ENCODE measurements at places on chromosomes 16 and 17. TPM values are rescaled to one million over a fixed set of nuclear protein-coding genes. Genes with fewer than 3 reads are reported as not detected.
A peak's percentile ranks its signal among the peaks of the same experiment; 100 is the strongest.

- DNase-seq, result no peak
Observed at GRCh38 chr16:50848755-50849514, 107.0 kb downstream of the CYLD start.

The TSNAXIP1 gene
- 7.8 TPM for polyA plus RNA-seq

DNA sequence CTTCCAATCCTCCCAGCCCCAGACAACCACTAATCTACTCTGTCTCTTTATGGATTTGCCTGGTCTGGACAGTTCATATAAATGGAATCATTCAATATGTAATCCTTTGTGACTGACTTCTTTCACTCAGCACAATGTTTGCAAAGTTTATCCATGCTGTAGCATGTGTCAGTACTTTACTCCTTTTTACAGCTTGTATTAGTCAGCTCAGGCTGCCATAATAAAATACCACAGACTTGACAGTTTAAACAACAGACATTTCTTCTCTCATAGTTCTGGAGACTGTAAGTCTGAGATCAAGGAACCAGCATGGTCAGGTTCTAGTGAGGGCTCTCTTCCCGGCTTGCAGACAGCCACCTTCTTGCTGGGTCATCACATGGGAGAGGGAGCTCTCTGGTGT, 41.3 kb downstream of the GPRC5B start:
- no peak for DNase-seq

The TACO1 gene
- polyA plus RNA-seq, result 26.1 TPM

The ATMIN gene
- 54.0 TPM for polyA plus RNA-seq

DNA sequence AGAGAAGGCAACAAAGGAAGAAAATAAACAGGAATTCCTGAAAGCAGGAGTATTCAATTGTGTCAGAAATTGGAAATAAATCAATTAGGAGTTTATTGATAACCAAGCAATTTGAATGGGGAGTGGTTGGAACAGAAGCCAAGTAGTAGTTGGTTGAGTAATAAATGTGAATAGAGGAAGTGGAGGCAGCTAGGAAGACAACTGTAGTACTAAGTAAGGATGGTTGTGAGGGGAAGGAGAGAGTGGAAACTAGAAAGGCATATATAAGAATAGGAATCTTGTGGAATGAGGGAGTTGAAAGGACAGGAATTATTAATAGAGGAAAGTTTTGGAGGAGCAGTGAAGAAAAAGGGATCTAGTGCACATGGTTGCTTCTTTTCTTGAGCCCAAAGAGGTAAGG, 34.4 kb downstream of the NFAT5 start:
- no peak for DNase-seq

- DNase-seq, result no peak
Observed at GRCh38 chr17:66472123-66472522, 169.7 kb downstream of the PRKCA start.

- no peak for DNase-seq
Observed at GRCh38 chr17:76935331-76935730, 67.1 kb downstream of the MGAT5B start.

- no peak for DNase-seq
Observed at GRCh38 chr16:84478172-84478947, 26.1 kb downstream of the MEAK7 start.

- no peak for DNase-seq
Observed at GRCh38 chr17:57834146-57834741, 15.6 kb downstream of the MRPS23 start.

DNA sequence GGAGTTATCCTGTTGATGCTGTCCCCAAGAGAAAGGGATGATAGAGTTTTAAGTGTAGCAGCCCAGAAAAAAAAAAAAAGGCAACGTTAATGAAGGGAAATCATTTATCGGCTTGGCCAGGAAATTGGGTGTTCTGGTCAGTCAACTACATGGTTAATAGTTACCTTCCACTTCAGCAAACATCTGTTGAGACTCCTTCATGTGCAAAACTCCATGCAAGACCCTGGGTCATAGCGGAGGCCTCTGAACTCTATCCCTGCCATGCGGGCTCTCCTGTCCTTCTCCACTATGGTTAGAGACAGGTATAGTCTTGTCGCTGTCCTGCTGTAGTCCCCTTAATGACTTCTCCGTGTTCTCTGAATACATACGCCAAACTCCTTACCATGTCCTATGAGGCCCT, 3.5 kb upstream of the LYRM9 start:
- no peak for DNase-seq

The FXR2 gene
- 54.8 TPM for polyA plus RNA-seq

The KRTAP9-9 gene
- polyA plus RNA-seq, result not detected

- peak; percentile 47 for DNase-seq
Observed at GRCh38 chr17:78717431-78717980, 64.6 kb downstream of the CYTH1 start.

GRCh38 chr16:60553090-60553757, 1483.0 kb downstream of the CDH8 start:
- DNase-seq, result no peak

- DNase-seq, result no peak
Observed at GRCh38 chr16:4081521-4082021, 34.7 kb downstream of the ADCY9 start.

DNA sequence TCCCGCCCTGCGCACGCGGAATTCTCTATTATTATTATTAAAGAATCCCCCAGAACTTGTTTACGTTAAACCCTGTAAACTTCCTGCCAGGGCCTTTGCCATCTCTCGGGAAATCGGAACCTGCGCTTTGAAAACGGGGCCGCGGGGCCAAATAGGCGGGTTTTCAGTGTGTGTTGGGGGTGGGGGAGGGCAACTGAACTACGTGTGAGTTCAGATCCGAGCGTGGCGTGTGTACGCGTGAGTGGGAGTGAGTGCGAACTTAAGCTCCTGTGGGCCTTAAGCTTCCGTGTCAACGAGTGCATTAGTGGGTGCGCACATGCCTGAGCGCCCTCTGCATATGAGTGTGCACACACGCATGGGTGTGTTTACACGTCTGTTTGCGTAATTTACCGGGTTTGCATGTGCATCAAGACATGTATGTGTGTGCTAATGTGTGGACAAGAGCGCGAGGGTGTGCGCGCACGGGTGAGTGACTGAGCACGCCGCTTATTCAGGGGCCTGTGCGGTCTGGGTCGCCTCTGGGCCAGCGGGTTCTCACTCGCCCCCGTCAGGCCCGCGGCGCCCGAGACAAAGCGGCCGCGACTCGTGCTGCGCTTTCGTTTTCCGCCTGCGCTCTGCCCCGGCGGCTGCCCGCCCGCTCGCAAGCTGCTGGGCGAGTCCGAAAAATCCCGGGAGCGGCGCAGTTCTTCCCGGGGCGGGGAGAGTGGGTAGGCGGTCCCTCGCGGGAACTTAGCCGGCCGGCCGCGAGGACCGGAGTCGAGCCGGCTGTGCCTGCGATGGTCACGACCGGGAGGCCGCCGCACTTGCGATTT, 1.2 kb upstream of the FOXF1 start:
- DNase-seq, result no peak

GRCh38 chr17:56793957-56794356, 39.8 kb downstream of the C17orf67 start:
- no peak for DNase-seq

DNA sequence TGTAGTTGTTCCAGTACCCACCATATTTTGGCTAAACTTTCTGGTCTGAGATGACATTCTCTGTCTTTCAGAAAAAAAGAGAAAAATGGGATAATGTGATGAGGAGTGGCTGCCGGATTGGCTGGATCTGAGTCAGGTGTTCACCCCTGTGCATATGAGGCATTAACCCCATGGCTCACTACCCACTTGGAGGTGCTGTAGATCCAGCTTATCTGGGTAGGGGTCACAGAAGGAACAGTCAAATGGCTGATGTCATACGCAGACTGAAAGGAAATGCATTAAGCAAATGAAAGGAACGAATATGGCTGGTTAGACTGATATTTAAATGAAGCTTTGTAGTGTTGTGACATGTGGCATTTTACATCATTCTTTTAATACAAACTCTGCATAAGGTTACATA, 17.3 kb downstream of the MAP2K6 start:
- DNase-seq, result no peak

The LIG3 gene
- polyA plus RNA-seq, result 47.4 TPM

DNA sequence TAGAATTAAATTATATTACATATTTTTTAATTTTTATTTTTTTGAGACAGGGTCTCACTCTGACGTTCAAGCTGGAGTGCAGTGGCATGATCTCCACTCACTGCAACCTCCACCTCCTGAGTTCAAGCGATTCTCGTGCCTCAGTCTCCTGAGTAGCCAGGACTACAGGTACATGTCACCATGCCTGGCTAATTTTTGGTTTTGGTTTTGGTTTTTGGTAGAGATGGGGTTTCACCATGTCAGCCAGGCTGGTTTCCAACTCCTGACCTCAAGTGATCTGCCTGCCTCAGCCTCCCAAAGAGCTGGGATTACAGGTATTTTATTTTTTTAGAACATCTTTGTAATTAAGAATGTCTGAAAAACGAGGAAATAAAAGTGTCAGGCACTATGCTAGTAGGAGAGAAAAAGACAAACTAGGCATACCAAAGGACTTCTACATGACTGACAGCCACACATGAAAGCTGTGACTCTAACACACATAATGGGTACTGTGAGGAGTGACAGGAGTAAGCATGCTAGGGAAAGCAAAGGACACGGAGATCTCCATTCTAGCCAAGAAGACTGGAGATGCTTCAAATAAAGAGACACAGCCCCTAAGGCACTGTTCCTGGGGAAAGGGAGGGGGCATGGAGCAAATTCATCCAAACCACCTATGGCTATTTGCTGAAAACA, 7.3 kb downstream of the GNA13 start:
- no peak for DNase-seq

- DNase-seq, result no peak
Observed at GRCh38 chr16:67594956-67595355, 32.6 kb downstream of the CTCF start.

The C17orf107 gene
- polyA plus RNA-seq, result 0.71 TPM

The HS3ST4 gene
- 0.88 TPM for polyA plus RNA-seq

- DNase-seq, result no peak
Observed at GRCh38 chr17:9218911-9219310, 197.6 kb downstream of the NTN1 start.

GRCh38 chr16:72753881-72754280, 294.0 kb downstream of the ZFHX3 start:
- no peak for DNase-seq

The LLGL2 gene
- polyA plus RNA-seq, result 67.5 TPM

- no peak for DNase-seq
Observed at GRCh38 chr17:78910497-78911284, 7.7 kb upstream of the CEP295NL start.

DNA sequence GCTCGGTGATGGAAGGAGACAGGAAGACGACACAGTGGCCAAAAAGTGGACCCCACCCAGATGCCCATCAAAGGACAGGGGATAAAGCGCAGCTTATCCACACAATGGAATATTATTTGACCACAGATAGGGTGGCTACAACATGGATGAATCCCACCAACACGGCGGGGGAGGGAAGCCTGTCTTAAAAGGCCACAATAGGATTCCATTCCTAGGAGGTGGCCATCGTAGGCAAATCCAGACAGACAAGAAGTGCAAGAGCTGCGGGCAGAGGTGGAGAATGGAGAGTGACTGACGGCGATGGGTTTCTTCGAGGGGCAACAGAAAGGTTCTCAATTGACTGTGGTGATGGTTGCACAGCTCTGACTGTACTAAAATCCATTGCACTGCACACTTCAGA, 16.0 kb downstream of the SLC38A8 start:
- DNase-seq, result no peak

DNA sequence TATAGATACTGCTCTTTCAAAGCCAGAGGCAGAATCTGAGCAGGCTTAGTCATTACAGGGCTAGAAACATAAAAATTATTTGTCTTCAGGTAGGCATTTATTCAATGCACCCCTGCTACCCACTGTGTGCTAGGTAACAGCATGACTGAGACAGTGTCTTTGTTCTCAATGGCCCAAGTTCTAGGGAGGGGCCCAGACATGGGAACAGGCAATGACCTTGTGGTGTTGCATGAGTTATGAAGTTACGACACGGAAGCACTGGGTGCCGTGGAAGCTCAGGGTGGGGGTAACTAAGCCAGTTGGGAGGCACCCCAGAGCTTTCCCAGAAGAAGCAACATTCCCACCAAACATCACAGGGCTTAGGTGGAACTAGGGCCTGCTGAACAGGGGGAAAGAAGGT, 87.0 kb downstream of the CPPED1 start:
- no peak for DNase-seq

- DNase-seq, result no peak
Observed at GRCh38 chr17:31452101-31452500, 60.6 kb downstream of the RAB11FIP4 start.

GRCh38 chr16:9316615-9317014, 225.2 kb downstream of the HAPSTR1 start:
- no peak for DNase-seq

DNA sequence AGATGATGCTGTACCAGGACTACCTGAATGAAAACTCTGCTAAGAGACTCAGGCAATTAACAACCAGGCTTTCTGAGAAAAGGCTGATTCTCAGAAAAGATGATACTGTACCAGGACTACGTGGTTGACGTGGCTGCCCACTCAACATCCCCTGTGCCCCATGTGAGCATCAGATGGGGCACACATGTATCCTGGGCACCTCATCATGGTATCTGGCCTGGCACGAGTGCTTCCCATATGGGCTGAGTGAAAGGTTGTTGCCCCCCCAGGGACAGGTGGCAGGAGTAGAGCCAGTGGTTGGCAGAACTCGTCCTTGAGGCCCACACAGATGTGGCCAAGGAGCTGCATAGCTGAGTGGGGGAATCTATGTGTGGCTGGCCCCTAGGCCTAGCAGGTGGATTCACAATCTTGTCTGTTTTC, 3.5 kb upstream of the CES4A start:
- no peak for DNase-seq

DNA sequence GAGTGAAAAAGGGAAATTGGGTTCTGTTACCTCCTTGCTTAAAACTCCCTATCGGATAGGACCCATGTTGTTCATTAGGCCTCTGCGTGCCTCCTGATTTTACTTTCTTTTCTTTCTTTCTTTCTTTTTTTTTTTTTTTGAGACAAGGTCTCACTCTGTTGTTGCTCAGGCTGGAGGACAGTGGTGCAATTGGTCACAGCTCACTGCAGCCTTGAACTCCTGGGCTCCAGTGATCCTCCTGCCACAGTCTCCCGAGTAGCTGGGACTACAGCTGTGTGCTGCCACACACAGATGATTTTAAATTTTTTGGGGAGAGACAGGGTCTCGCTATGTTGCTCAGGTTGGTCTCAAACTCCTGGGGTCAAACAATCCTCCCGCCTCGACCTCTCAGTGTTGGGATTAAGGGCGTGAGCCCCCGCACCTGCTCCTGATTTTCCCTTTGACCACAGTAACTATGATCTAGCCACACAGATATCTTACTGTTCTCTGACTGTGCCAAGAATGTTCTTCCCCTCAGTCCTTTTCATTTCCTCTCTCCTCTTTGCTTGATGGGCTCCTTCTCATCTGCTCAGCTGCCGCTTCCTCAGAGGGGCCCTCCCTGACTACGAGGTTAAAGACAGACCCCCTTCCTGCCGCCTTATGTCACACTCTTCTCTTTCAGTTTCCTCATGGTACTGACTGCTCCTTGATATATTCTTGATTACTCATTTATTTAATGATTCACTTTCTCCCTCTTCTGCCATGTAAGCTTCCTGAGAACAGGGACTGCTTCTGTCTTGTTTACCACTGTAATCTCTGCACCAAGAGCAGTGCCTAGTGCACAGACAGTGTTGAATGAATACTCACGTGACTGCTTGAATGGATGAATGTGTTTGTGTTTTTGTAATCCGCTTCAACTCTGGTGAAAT, 44.3 kb downstream of the LCMT1 start:
- no peak for DNase-seq
